Mesothelial cell of epicardium (in vitro differentiated cells): ENCODE measurements at places on chromosomes 1 and 21.

GRCh38 chr1:94729267-94729666, 90.9 kb upstream of the SLC44A3 start:
- DNase-seq: no peak

- no peak for DNase-seq
Measured at GRCh38 chr1:76274302-76274701, 199.8 kb downstream of the ST6GALNAC3 start.

DNA sequence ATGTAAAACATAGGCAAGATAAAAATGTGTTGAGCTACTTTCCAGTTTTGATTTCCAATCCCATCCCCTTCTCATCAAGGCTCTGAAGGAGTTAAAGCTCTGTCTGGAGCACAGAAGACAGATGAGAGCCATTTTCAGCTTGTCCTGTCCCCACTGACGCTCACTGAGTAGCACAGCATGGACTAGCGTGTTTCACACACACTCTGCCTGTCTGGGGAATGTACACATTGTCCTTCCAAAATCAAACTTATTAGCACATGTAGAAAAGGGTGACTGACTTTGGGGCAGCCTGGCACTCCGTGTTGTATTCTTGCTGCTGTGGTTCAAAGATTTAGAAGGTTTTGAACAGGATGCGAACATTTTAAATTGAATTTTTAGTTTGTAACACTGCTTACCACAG, 139.2 kb downstream of the NEK7 start:
- no peak for DNase-seq

DNA sequence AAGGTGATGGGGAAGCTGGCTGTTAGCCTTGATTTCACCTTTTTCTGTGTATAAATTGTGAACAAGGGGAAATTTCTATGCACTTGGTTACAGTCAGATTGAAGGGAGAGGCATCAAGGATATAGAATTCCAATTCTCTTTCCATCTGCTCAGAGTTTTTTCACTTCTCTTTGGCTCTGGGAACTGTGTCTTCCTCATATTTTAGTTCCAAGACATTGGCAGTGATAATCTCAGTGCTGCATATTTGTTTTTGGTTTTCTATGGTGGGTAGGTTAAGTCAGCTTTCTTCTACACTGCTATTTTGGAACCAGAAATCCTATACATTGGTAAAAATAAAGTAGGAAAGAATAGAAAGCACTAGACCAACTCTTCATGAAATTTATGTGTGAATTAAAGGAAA, 569.6 kb upstream of the CXADR start:
- DNase-seq: no peak

DNA sequence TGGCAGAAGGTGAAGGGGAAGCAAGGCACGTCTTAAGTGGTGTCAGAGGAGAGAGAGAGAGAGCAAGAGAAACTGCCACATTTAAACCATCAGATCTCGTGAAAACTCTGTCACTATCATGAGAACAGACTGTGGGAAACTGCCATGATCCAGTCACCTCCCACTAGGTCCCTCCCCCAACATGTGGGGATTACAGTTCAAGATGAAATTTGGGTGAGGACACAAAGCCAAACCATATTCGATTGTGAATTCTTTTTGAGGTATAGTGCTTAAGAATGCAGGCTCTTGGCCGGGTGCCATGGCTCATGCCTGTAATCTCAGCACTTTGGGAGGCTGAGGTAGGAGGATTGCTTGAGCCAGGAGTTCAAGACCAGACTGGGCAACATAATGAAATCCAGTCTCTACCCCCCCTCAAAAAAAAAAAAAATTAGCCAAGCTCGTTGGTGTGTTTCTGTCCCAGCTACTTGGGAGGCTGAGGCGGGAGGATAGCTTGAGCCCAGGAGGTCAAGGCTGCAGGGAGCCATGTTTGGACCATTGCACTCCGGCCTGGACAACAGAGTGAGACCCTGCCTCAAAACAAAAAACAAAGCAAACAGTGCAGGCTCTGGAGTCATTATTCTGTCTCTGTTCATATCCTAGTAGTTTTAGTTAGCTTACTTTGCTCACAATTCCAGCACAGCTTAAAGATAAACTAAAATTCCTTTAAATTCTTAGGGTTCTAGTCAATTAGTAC, 6.0 kb downstream of the ZCCHC17 start:
- DNase-seq: no peak

DNA sequence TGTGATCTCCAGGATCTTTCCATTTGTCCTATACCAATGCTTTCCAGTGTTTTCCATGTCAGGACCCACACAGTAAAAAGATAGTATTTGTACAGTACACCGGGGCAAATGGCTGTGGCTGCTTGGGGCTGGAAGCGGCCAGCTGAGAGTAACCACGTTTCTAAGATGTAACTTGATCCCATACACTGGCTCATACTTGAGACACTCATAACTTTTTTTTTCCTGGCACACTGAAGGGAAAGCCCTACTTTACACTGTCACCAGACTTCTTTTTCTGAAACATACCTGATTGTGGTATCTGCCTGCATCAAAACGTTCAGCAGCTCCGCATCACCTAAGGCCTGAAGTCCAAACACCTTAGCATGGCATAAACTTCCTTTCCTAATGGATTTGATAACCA, 21.6 kb downstream of the VPS13D start:
- DNase-seq: no peak

DNA sequence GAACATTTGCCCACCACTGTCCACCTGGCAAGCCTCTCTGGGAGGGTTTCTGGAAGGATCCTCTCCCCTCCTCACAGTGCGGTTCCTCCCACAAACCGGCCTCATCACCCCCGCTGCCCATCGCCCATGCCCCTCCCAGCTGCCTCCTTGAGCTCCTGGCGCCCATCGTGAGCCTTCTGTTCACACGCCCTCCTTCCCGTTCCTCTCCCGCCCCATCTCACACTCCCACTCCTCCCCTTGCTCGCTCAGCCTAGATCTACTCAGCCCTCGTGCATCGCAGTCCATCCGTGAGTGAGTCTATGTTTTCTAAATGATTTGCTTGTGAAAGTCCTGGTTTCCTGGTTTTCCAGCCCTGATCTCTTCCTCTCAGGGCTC, 119.1 kb upstream of the C1orf174 start:
- DNase-seq: no peak

DNA sequence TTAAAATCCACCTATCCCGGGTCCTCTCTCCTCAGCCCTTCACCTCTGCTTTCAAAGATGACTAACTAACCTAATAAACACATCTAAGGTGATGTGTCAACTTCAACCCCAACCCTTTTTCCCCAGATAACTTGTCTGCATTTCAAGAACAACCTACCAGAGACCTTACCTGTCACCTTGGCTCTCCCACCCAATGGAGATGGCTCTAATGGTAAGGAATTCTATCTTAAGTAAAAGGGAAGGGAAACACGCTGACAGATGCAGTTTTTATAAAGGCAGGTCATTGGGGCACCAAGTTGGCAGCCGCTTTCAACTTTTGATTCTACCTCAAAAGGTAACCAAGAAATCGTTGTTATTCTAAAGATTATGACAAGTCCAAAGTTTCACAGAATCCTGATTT, 37.6 kb downstream of the MRPL39 start:
- DNase-seq: no peak

DNA sequence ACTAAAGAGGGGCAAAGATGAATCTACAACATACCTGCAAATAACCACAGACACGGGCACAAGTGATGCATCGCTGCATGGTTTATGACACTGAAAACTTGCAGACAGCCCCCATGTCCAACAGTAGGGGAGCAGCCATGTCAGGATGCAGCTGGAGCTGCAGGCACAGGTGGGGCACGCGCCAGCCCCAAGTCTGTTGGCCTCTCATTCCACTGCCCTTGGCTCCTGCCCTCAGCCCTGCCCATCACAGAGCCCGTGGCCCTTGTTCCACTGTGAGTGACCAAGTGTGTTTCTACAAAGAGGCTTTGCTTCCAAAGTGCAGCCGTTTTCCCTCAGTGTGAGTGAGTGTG, 3.2 kb upstream of the PADI4 start:
- no peak for DNase-seq

DNA sequence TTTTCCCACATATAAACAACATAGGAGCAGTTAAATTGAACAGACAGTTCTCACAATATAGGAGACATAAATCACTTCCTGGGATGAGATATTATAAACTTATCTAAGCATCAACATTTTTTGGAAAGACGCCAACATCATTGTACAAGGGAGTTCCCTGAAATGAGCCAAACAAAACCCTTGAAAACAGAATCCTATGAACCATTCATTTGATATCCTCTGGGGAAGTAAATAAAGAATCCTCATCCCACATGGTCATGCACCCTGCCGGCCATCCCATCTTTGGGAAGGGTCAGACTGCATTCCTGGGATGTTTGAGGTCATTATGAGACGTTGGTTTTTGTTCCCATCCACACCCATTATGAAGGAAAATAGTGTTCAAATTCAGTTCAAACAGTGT, 111.8 kb upstream of the USP25 start:
- DNase-seq: no peak

- DNase-seq: no peak
Measured at GRCh38 chr1:51518033-51518585, 957 bp downstream of the EPS15 start.

DNA sequence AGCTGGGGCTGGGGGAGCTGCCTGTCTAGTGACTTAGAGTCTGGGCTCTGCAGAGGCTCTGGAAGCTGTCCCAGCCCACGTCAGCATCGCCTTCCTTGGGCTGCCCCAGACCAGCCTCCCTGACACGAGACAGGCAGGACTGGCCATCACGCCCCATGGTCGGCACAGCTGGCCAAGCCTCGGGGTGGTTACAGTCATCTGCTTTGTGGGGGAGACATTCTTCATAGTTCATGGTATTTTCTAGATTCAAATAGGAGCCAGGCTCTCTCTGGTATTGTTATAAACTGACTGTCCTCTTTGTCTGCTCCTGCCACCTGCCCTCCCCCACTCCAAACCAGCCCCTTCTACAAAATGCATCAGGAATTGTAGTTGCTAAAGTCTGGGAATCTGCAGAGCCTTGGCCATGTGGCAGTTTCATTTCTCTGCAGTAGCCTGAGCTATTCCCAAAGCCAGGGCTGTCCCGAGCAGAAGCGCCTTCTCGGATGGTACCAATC, 29.4 kb downstream of the OLFML2B start:
- no peak for DNase-seq

DNA sequence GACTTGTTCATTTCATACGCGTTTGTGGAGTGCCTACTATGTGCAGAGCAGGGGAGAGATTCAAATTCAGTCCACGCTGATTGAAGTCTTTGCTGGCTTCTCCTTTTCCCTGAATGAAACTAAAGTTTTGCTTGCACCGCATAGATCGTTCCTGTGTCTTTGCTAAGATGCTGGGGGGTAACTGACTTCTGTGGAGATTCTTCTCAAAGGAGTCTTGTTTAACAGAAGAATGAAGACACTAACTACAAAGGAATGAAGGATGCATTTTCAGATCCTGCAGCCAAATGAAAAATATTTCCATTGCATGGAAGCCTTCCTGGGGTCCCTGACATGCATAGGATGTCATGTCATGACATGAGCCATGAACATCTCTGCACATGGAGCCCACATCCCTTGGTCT, 26.9 kb upstream of the H6PD start:
- DNase-seq: no peak

- DNase-seq: no peak
Measured at GRCh38 chr1:223429821-223430220, 36.6 kb downstream of the CCDC185 start.

DNA sequence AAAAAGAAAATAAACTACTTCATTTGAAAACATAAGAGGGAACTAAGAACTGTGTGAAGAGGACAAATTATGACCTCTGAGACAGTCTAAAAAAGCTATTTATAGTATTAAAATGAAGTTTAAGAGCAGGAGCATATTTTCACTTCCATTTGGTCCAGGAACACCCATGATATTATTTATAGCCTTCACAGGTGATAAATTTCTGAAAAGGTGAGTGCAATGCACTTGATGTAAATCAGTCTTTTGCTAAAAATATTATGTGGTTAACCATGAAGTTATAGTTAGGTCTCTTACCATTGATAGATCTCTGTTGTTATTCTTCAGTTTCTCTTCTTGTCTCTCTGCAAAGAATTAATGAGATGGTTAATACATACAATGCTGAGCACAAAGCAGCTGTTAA, 14.7 kb downstream of the TMCO1 start:
- no peak for DNase-seq

DNA sequence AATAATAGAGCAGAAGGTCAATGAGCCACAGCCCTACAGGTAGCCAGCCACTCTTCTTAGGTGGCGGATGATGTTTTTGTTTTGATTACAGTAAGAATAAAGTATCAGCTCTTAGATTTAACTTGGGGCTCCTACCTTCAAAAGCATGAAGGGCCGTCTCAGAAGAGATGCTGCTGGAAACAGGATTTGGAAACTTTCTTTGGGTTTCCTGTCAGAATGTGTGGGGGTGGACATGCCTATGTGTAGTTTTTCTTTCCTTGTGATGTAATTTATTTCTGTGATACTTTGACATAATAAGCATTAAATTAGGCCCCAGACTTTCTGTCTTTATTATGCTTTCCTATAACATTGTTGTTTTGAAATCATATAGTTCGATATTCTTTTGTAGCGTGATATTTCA, 1.5 kb downstream of the RAP1A start:
- no peak for DNase-seq

DNA sequence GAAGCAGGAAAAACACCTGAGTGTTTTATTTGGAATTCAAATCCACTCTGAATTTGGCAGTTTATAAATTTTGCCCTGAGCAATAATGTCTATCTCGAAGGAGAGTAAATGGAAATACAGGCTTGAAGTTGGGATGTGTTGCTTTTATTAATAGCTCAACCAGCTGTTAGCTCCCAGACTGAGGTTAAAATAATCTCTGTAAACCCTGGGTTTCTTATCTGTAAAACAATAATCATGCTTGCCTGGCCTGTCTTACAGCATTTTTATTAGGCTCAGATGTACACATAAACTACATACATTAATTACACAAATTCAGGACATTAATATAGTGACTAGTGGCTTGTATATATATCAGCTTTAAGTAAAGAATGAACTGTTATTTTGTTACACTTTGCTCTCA, 148.5 kb downstream of the GALNT2 start:
- DNase-seq: no peak

DNA sequence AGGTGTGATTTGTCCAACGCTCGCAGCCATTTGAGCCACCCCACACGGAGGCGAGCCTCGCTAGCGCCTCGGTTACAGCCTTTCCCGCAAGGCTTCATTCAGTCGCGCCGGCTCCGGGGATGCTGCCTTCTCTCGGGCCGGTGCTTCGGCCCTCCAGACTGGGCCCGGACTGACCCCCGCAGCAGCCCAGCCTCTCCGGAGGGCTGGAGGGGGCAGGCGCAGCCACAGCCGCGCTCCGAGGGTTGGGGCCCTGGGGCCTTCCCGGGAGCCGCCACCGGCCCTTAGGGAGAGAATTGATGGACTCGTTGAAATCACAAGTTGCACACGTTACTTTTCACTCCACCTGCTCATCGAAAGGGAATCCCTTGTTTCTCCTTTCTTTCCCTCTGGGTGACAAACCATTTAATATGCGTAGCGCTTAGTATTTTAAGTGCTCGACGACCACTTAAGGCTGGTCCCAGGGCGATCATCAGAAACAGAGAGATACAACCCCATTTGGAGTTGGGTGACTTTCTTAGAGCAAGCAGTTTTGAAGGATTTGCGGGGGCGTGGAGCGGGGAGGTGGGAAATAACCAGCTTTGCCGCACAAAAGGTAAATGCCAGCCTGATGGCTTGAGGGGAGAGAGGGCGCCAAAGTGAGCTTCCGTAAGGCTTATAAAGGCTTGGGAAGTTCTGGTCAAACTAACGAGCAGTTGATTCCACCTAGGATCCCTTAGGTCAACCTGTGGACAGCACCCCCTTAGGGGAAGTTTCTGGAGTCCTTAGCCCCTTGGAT, 24.6 kb upstream of the ENAH start:
- no peak for DNase-seq
